Sigmoid colon (tissue), 7 donors: ENCODE measurements at places on chromosomes 13 and 19. TPM values are rescaled to one million over a fixed set of nuclear protein-coding genes. Genes with fewer than 3 reads are reported as not detected.

Gene ERICH4
- not detected for total RNA-seq

Gene TEX26
- not detected for total RNA-seq

Gene SBK2
- not detected for total RNA-seq

Gene ANKRD27
- total RNA-seq = 48.5 TPM

Gene KLHL1
- total RNA-seq = 0.36 TPM

DNA sequence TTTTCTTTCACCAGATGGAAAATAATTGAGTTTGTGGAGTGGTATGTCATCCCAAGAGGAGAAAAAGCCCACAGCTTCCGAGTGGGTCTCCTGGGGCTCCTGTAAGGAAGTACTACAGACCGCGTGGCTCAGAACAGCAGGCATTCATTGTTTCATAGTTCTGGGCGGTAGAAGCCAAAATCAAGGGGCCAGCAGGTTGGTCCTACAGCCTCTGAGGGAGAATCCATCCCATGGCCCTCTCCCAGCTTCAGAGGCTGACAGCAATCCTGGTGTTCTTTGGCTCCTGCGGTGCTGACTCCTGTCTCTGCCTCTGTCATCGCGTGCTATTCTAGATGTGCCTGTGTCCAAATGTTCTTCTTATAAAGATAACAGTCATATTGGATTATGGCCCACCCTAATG is 362.6 kb downstream of the FGF14 start:
- no peak overlapping the region for H3K27ac ChIP-seq
- H3K4me3 ChIP-seq = no peak overlapping the region
- DNase-seq = no peak
- no peaks in the 10 kb centered on the region for H3K4me1 ChIP-seq
- no peaks in the 10 kb centered on the region for H3K27me3 ChIP-seq

GRCh38 chr19:6828306-6828697 is 55.8 kb downstream of the VAV1 start:
- no peak overlapping the region for H3K27ac ChIP-seq
- H3K4me3 ChIP-seq = no peak overlapping the region
- H3K4me1 ChIP-seq = no peaks in the 10 kb centered on the region
- no peaks in the 10 kb centered on the region for H3K36me3 ChIP-seq
- peaks cover 7% of the 10 kb centered on the region for H3K27me3 ChIP-seq
- DNase-seq = no peak

DNA sequence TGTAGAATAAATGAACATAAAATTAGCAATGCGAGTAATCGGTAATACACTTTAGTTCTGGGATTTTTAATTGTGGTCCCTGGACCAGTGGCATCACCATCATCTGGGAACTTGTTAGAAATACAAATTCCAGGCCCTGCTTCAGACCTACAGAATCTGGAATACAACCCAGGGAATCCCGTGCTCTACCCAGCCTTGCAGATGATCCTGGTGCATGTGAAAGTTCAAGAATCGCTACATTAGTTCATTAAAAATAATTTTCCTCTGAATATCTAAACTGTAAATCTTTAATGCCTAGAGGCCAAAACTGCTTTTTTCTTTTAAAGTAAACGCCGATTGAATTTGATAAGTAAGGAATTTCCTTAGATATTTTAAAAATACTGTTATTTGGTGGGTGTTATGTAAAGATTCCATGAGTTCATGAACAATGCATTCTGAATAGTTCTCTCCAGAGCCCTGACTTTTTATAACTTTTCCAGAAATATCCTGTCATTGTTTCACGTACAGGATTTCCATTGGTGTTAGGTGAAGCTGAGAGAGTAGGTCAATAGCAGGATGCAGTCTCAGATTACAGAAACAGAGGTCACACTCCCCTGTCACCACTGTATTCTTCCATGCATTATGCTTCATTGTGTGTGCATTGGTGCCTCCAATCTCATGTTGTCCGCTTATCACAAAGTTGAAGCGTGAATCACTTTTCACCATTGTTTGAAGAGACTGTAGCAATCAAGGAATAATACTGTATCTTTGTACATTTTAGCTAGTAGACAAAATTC is 596.5 kb upstream of the KLF12 start:
- H3K36me3 ChIP-seq = no peaks in the 10 kb centered on the region
- no peak for DNase-seq
- H3K4me3 ChIP-seq = no peak overlapping the region
- H3K27ac ChIP-seq = no peak overlapping the region
- H3K4me1 ChIP-seq = no peaks in the 10 kb centered on the region

DNA sequence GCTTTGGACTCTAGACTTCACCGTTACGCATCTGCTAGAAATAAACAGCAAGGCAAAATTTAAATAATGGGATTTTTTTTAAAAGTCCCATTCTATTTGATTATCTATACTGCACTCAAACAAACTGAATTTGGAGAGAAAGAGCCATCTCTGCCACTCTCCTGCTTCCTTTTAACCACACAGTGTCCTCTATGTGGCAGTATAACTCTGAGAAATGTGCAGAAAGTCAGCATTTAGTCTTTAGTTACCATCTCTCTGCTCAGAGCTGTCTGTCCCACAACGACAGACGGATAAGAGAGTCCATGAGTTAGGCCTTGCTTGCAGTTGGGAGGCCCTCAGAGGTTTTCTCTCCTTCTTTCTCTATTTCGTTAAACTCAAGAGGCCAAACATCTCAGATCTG is 21.2 kb downstream of the CCNA1 start:
- H3K4me3 ChIP-seq = no peak overlapping the region
- H3K27ac ChIP-seq = no peak overlapping the region
- no peaks in the 10 kb centered on the region for H3K4me1 ChIP-seq
- H3K36me3 ChIP-seq = no peaks in the 10 kb centered on the region
- DNase-seq = no peak

- no peaks in the 10 kb centered on the region for H3K4me1 ChIP-seq
- no peak overlapping the region for H3K27ac ChIP-seq
- no peaks in the 10 kb centered on the region for H3K27me3 ChIP-seq
Observed at GRCh38 chr13:97133554-97133953, 88.6 kb upstream of the MBNL2 start.

DNA sequence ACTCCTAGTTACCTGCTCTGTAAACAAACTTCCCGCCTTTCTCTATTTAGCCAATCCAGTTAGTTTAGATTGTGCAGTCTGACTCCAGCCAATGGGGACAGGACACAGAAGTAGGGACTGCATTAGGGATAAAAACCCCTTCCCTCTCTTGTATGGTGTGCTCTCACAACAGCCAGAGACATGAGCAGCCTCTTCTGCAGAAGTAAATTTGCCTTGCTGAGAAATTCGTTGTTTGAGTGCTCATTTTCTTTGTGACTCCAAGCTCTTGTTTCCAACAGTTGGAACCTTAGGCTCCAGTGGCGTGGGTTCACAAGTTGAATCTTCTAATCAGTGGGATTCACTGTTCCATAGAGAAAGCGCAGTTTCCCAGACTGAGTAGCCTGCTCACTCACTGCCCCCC is 66.1 kb downstream of the ZNF93 start:
- H3K4me1 ChIP-seq = no peaks in the 10 kb centered on the region
- H3K4me3 ChIP-seq = no peak overlapping the region
- no peak for DNase-seq
- no peaks in the 10 kb centered on the region for H3K36me3 ChIP-seq
- H3K27ac ChIP-seq = no peak overlapping the region

- no peak overlapping the region for H3K27ac ChIP-seq
- DNase-seq = no peak
- no peaks in the 10 kb centered on the region for H3K27me3 ChIP-seq
- no peak overlapping the region for H3K4me3 ChIP-seq
- peaks cover 9% of the 10 kb centered on the region for H3K4me1 ChIP-seq
Observed at GRCh38 chr19:11995174-11995573, 30.3 kb downstream of the ZNF763 start.

DNA sequence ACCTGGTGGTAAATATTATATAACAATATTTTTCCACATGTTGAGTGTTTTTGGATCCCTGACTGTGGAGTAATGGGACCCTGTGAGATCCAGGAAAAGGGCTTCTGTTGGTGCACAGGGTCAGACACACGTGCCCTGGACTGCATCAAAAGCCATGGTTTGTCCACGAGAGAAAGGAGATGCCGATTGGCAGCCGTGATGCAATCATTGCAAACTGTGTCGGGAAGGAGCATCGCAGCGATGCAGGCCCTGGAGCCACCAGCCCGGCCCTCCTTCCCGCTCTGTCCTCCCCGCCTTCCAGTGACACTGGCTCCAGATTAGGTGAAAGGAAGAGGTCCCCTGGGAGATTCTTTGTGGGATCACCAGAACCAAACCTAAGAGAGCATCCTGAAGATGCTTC is 9.1 kb downstream of the COL4A2 start:
- no peak overlapping the region for H3K4me3 ChIP-seq
- H3K36me3 ChIP-seq = peaks cover 12% of the 10 kb centered on the region
- peak; percentile 65 for DNase-seq
- H3K4me1 ChIP-seq = no peaks in the 10 kb centered on the region

DNA sequence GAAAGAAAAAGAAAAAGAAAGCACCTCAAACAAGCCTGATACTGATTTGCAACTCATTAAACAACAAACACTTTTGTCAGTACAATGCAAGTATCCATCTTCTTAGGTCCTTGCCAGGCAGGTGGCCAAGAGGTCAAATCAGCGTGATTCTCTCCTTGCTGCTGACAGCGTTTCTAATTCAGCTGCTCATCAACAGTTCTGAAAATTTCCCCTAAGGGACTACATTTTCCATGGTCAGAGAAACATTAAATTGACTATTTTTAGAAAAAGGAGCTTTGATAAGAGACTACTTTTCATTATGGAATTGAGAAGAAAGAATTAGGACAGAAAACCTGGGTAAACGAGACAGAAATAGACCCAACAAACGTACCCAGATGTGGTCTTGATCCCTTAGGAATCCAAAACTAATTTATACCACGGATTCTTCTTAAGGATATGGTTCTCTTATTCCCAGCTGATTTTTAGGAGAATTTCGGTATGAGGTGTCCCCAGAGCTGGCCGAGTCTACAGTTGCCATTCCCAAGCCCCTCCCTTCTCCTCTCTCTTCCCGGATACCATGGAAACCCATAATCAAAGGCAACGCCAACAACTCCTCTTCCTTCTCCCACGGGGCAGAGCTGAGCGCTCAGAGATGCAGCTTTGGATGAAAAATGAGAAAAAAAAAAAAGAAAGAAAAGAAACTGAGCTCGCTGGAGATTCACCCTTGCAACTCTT is 29.5 kb upstream of the CEBPG start:
- no peaks in the 10 kb centered on the region for H3K36me3 ChIP-seq
- H3K27me3 ChIP-seq = no peaks in the 10 kb centered on the region
- peak; percentile 72 for DNase-seq

DNA sequence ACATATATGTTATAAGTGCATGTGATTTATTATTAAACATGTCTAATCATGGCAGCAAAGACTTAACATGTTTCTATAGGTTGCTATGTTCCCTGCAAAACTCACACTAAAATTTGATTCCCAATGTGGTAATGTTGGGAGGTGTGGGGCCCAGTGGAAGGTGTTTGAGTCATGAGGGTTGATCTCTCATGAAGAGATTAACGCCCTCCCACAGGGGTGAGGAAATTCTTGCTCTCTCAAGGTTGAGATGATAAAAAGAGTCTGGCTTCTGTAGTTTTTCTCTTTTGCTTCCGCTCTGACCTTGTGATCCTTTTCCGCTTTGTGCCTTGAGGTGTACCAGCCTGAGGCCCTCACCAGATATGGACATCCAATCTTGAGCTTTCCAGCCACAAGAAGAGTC is 737.5 kb upstream of the SLITRK5 start:
- no peaks in the 10 kb centered on the region for H3K36me3 ChIP-seq
- no peaks in the 10 kb centered on the region for H3K4me1 ChIP-seq
- no peaks in the 10 kb centered on the region for H3K27me3 ChIP-seq
- no peak overlapping the region for H3K27ac ChIP-seq
